OCI-M1 (cell line): ENCODE measurements at places on chromosomes 6 and 20.
A peak's percentile ranks its signal among the peaks of the same experiment; 100 is the strongest.

DNA sequence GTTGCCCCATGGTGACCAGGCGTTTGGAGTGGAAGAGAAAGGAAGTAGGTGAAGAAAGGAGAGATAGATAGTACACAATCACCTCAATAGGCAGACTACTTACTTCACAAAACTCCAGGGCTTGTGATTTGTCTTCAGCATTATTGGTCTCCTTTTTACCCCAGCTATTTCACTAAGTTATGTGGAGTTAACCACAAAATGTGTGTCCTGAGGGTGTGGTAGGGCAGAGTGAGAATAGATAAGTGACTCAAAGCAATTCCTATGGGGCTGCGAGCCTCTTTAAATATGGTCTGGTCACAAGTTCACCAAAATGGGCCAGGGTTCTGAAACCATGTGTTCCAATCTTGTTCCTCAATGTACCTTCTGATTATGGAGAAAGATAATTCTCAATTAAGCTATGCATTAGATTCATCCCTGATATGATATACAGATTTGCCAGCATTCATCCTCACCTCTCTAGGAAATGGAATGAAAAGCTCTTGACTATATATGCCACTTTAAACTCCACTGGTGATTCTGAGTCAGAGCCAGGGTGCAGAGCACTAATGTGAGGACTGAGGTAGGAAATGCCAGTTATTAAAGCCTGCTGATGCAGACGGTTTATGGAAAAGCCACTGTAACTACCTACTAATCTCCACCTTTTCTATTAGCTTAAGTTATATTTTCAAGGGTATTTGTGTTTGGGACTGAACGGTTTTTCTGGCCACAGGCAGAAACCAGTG is 310.6 kb upstream of the MANEA start:
- DNase-seq, result peak; percentile 86

GRCh38 chr6:167078745-167079144 is 44.2 kb upstream of the CCR6 start:
- no peak for DNase-seq

DNA sequence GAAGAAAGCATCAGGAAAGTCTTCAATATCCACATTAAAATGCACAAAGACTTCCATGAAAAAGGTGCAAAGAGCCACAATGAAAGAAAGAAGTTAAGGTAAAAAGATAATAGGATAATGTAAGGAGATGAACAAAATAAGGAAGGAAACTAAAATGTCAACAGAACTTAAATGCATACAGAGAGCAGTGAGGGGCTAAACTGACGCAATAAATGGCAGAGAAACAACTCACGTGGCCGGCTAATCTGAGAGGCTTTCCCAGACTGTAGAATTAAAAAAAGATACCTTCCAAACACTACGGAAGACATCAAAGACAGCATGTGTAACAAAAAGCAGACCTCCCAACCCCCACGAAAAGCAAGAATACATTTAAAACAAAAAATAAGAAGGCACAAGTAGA is 73.7 kb downstream of the GMDS start:
- DNase-seq, result no peak

DNA sequence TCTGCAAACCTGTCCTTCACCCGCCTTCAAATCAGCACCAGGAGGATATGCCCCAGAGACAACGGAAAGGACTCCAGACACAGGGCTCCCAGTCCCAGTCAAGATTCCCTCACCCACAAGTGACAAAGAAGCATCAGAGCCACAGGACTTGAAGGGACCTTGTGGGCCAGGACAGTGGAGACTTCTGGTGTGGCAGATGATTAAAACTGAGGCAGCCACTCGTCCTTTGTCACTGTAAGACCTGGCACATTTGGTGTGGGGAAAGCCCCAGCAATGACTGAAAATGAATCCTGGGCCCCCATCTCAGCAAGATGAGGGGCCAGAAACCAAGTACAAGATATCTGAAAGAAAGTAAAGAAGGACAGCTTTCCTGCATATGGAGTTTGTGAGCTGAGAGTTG is 15.6 kb upstream of the GMPR start:
- DNase-seq, result no peak

- DNase-seq, result peak; percentile 60
These were observed 57.0 kb downstream of the DNAAF9 start for GRCh38 chr20:3350422-3350821.

DNA sequence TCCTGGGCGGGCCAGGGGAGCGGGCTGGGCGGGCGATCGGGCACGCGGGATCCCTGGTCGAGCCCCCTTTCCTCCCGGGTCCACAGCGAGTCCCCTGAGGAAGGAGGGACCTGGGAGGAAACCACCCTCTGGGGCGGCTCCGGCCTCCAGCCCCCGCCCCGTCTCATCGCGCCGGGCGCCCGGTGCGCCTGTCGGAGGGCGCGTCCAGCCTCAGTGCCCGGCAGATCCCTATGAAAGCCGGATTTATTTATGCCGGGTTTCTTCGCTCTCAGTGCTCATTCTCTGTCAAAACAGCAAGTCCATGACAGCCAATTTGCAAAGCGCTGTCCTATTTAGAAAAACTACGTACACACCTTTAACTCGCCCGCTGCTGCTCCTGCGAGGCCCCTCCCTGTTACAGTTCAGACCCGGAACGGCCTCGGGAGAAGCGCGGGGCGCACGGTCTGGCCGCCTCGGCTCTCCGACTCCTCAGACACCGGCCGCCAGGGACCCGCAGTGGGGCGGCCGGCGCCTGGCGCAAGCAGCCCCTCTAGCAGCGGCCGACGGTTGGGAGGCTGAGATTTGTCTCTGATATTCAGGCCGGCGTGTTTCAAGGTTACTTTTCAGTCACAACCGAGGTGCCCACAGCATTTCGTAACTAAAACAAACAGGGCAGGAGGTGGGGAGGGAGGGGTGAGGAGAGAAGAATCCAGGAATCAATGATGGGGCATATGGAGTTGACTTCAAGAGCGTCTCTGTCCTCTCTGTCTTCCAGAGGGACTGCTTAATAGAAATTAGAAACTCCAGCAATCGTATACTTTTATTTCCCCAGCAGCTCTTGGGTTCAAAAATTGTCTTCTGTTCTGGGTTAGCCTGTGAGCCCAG is 782 bp upstream of the FOXA2 start:
- no peak for DNase-seq

DNA sequence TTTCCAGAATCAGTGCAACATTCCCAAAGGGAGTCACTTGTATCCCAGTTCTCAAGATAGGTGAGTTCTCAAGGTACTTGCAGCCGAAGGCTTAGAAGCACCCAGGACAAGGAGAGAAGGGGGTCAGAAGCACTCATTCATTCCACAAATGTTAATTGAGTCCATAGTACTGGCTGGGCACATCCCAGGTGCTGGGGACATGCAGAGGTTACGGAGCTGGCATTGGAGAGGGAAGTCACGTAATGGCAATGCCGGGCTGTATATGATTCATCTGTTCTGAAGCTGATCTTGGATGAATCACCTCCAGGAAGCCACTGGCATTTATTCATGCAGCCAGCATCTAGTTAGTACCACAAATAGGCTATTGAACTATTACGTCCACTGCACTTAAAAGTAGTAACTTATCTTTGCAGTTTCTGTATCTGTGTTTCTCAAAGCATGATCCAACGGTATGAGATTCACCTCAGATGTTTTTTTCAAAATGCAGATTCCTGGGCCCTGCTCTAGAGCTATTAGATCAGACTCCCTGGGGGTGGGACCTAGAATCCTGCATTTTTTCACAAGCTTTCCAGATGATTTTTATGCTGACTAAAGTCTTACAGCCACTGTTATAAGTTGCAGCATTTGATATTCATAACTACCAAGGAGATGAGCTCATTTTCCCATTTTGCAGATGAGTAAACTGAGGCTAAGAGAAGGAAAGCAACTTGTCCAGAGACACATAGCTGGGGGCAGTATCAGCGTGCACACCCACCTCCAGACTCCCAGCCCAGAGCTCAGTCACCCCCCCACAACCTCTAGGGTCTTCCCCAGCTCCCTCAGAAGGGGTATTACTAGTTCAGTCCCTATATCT is 44.1 kb upstream of the ID1 start:
- DNase-seq, result no peak

DNA sequence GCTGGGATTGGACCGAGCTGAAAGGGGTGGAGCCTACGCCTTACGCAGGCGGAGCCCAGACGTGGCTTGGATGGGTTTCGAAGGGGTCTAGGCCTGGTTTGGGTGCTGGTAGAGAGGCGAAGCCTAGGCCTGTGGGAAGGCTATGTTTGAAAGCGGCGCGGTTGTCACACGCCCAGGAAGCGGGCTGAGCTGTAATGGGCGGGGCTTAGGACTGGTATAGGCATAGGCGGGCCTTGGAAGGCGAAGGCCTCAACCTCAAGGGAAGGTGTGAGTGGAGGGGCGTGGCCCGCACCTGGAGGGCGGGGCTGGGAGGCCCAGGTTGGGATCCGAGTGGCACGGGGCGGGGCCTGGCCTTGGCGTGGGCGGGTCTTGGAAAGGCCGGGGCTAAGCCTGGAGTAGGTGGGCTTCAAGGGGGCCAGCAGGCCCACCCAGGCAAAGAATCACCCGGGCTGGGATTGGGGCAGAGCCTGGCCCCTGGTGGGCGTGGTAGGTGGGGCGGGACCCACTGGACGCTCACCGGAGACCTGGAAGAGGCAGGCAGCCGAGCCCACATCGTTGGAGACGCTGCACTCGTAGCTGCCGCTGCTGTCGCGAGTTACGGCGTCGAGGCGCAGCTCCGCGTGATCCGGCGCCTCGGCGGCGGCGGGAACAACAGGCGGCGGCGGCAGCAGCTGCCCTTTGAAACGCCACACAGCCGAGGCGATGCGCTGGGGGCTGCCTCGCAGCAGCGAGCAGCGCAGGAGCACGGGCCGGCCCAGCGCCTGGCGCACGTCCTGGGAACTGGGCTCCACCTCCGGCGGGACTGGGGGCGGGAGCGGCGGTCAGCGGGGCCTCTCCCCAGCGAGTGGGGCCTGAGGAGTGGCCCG is 49.0 kb downstream of the MDGA1 start:
- DNase-seq, result no peak

- peak; percentile 52 for DNase-seq
These were observed 112.2 kb downstream of the PLEKHG1 start for GRCh38 chr6:150711584-150712504.

DNA sequence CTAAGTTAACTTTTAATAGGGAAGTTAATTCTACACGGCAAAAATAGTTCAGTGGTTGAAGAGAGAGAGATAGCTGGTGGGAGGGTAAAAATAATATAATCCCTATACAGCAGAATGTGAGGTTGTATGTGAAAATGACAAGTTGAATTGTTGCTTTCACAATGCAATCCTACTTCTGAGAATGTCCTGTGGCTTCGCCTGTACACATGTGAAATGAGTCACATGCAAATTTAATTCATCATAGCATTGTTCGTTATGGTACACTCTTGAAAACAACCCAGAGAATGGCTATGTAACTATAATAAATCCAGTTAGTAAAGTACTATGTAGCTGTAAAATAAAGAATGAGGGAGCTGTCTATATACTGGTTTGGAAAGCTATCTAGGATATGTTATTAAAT is 46.0 kb upstream of the HINT3 start:
- DNase-seq, result no peak

GRCh38 chr6:156832669-156833068 is 55.5 kb downstream of the ARID1B start:
- DNase-seq, result no peak

- no peak for DNase-seq
These were observed 116.5 kb downstream of the MAP3K4 start for GRCh38 chr6:161107779-161108730.

- DNase-seq, result no peak
These were observed 111.8 kb downstream of the AGPAT4 start for GRCh38 chr6:161161889-161162624.

GRCh38 chr6:114648847-114649246 is 306.0 kb upstream of the HS3ST5 start:
- DNase-seq, result no peak

DNA sequence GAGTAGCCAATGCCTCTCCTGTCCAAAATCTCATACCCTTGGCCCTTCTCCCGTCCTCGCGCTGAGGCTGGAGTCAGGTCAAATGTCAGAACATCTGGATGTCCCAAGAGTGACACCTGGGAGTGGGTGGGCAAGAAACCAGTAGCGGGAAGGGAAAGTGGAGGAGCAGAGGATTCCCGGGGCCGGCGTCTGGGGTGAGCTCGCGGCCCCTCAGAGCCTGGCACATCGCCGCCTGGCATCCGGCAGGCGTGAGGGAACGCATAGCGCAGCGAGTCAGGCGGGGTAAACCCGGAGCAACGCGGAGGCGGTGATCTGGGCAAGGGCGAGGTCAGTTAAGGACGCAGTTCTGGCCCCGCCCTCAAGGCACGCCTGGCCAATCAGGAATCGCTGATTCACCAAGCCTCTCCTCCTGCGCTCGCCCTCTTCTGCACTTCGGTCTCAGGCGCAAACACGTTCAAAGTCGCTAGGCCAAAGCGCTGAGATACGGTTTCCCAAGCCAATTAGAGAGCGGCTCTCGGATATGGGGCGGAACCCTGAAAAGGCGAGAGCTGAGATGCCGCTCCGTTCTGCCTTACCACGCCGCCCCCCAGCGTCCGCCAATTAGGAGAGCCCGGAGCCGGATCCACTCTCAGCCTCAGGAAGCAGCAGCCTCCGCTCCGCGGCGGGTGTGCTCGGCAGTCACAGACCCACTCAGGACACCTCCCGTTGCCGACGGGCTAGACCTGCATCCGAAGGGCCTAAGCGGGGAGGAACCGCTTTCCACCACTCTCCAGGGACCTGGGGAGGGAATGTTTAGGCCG is 22.5 kb downstream of the VPS52 start:
- DNase-seq, result peak; percentile 100

DNA sequence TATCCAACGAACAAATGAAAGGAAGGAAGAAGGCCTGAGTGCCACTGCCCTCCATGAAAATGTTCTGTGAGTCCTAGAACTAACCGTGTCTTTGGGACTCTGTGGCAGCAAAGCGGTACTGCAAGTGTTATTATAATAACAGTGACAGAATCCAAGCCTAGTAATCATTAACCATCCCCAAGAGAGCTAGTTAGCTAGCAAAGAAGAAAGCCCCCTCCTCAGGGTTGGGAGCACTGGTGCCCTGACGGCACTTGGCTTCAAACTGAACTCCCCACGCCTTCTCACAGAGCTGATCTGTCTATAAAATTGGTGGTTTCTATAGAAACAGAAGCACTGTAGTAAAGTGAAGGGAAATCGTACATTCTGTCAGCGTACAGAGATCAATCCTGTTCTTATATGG is 239.8 kb downstream of the PTPRT start:
- no peak for DNase-seq

DNA sequence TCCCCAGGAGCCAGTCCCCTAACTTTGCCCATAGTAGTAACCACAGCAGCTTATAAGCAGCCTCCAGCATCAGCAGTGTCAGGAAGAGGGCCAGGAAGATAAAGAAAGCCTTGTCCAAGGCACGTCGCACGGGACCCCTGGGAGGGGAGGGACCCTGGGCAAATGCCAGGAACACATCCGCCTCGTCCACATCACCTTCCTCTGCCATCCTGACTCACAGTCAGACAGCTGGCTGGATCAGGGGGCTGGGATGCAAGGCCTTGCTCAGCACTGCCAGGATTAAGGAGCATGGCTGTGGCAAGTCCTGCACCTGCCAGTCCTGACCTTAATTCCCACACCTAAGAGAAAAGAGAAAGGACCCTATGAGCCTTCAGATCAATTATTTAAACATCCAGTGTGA is 11.5 kb upstream of the ZBTB22 start:
- no peak for DNase-seq

GRCh38 chr6:48419992-48420391 is 309.0 kb upstream of the PTCHD4 start:
- peak; percentile 48 for DNase-seq
